Psoas muscle (tissue), 8 donors: ENCODE measurements at places on chromosomes 16 and 17.

DNA sequence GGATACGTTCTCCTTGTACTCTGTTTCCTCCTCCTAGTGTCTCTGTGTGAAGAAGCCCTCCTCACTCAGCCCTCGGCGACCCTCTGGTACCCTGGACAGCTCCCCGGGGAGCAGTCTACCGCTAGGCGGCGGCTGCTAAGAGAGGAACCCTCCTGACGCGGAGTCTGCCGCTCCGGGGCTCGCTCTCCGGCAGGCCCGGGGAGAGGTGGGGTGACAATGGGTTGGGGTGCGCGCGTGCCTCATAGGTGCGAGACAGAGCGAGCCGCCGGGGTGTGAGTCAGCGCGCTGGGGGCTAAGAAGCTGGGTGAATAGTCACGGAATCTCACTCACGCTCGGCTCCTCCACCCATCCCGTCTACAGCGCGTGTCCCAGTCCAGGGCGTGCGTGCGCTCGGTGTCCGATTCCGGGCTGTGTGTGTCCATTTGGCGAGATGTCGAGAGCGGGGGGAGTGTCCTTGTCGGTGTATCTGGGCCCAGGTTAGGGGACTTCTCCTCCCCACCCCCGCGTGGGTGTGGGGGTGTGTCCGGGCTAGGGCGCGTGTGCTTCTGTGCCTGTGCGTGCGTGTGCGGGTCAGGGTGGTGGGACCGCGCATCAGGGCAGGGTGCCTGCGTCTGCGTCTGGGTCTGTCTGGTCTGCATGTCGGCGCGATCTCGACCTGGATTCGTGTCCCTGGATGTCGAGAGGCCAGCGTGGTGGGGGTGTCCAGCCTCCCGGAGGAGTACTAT, 577 bp upstream of the HS3ST2 start:
- peak; percentile 49 for DNase-seq

- DNase-seq, result no peak
These were observed 253.7 kb downstream of the NTN1 start for GRCh38 chr17:9274973-9275372.

DNA sequence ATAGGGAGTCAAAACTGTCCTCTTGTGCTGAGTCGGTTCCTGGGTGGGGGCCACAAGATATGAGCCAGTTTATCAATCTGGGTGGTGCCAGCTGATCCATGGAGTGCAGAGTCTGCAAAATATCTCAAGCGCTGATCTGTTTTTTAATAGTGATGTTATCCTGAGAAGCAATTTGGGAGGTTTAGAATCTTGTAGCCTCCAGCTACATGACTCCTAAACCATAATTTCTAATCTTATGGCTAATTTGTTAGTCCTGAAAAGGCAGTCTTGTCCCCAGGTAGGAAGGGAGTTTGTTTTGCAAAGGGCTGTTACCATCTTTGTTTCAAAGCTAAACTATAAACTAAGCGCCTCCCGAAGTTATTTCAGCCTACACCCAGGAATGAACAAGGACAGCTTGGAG, 1.7 kb downstream of the TSPAN10 start:
- DNase-seq, result no peak

GRCh38 chr17:75155191-75155601, 884 bp upstream of the JPT1 start:
- no peak for DNase-seq

DNA sequence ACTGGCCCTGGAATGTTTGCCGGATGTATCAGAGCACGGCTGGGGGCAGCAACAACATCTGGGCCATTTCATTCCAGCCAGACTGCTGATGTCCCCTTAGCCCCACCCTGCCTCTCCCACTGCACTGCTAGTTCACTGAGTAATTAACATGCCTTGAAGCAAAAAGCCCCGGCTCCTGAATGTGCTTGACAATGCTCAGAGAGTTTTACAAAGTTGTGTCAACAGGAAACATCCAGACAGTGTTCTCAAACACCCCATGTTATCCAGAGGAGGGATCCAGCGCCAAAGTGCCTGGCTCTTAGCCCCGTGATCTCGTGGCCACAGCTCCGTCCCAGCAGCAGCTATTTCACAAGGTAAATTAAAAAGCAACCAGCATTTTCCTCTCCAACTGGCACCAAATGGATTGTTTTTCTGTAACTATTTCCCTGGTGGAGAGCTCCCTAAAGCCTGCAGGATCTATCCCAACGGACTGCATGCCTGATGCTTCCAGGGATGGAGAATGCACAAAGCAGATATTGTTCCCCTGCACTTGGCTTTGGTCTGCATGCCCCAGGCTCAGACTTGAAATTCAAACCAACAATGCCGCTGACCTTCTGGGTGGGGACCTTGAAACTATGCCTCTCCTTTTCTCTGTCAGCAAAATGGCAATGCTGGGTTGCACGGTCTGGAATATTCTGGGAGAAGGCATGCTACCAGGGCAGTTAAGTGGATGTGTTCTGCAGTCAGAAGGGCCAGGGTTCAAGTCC, 115.6 kb upstream of the CDH5 start:
- peak; percentile 92 for DNase-seq

DNA sequence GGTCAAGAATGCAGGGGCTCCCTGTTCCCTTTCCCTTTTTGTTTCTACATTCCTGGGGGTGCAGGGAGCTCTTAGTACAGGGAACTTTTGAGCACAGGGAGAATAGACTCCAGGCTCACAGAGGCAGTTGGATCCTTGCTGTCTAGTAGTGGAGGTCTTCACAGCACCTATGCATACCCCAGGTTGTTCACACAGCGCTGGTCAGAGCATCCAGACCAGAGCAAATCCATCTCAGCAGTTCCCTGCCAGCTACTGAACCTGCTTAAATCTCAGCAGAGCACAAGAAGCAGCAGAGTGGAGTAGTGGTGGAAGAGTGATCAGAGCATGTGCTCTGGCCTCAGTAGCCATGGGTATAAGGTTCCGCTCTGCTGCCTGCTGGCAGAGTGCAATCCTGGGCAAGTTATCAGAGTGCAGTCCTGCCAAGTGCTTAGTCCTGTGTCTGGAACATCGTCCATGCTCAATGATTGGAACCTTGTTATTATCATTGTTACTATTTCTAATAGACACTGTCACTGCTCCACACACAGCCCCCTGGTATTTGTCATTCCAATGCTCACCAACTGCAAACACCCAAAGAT, 220.4 kb downstream of the CBLN1 start:
- DNase-seq, result no peak

DNA sequence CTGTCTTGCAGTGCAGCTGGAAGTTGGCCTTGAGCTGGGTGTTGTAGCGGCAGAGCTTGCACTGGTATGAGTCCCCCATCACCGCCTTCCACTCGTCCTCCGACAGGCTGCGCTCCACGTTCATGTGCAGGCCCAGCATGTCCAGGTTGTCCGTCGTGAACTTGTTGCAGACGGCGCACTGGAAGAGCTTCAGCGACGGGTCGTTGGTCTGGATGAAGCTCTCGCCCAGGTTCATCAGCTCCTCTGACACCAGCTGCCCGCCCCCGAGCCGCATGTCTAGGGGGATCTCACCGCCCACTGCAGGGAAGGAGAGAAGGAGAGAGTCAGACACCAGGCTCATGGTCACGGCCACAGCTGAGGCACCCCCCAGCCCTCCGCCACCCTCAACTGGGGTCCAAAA, 97.3 kb downstream of the ZFHX3 start:
- DNase-seq, result no peak
